ENCODE measurements at places on chromosomes 5 and 9.

DNA sequence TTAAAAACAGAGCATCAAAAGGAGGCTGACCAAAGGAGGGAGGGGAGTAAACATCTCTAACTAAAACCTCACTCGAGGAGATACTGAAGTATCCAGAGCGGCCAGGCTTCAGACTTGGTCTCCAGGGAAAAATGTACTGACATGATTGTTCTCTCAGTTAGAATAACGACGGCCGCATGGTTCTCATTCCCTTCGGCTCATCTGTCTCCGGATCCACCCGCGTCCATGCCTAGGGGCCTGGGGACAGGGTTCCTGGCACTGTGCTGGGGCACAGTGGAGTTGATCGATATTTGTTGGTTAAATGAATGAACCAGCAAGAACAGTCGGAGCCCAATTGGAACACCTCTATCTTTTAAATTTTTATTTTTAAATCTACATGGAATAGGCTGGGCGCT, 167.1 kb upstream of the PHYKPL start:
- DNase-seq: no peak

GRCh38 chr9:134208981-134209725, 44.8 kb upstream of the RNU6ATAC start:
- no peak for DNase-seq

DNA sequence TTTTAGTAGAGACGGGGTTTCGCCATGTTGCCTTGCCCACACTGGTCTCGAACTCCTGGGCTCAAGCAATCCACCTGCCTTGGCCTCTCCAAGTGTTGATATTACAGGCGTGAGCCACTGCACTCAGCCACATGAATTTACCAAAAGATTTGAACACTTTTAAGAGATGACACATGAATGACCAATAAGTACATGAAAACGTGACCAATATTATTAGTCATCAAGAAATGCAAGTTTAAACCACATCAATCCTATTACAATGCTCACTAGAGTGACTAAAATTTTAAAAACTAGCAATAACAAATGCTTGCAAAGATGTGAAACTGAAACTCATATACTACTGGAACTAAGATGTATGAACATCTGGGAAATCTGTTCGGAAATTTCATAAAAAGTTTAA, 54.3 kb downstream of the NR6A1 start:
- DNase-seq: no peak

DNA sequence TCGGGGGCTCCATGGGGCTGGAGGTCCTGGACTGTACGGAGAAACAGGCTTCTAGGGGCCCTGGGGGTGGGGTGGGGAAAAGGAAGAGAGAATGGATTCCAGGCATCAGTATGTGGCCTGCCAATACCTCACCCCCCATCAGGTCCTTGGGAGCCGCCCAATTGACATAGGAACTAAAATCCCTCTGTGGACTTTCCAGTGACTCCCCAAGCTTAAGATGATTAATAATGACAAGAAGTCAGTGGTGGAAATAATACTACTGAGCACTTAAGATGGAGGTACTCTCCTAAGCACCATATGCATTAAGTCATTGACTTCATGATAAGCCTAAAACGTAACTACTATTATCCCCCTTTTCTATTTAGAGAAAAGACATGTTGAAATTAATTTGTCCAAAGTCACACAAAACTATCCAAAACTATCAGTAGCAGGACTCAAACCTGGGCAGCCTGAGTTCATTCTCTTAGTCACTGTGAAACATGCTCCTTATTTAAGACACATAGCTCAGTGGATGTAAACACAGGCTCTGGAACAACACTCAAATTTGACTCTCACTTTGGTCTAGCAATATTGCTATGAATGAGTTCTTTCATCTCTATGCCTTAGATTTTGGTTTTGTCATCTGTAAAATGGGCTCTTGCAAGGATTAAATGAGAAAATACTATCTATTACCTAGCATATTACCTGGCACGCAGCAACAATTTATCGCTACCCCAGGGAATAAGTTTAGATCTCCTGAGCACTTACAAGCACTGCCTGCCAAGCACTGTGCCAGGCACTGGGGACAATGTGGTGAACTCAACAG, 9.5 kb downstream of the SPRY4 start:
- no peak for DNase-seq
